Spinal cord (tissue), 10 donors: ENCODE measurements at places on chromosomes 2 and 18. TPM values are rescaled to one million over a fixed set of nuclear protein-coding genes. Genes with fewer than 3 reads are reported as not detected.

DNA sequence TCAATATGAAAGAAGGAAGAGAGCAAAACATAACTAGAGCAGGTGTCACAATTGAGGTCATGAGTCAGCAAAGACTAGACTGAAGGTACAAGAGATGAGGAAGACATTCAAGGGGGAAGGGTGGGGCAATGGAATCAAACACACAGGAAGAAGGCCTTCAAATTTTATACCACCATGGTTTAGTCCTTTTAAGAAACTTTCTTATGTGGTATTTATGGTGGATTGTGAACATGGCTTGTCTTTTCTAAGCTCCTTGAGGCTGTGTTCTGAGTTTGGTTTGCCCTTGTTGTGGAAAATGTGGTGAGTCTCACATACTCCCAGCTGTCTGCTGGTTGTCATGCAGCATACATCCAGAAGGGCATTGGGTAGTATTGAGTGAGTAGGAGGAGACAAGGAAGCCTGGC is 62.1 kb downstream of the NABP1 start:
- no peak for DNase-seq
- H3K27ac ChIP-seq, result no peak overlapping the region
- no peaks in the 10 kb centered on the region for H3K36me3 ChIP-seq
- no peak overlapping the region for H3K4me3 ChIP-seq

HSBP1L1 gene
- total RNA-seq, result 16.6 TPM

FOXD4L1 gene
- 0.10 TPM for total RNA-seq

GRCh38 chr2:211673133-211673905 is 865.3 kb downstream of the ERBB4 start:
- no peak overlapping the region for H3K4me3 ChIP-seq
- no peaks in the 10 kb centered on the region for H3K36me3 ChIP-seq

DNA sequence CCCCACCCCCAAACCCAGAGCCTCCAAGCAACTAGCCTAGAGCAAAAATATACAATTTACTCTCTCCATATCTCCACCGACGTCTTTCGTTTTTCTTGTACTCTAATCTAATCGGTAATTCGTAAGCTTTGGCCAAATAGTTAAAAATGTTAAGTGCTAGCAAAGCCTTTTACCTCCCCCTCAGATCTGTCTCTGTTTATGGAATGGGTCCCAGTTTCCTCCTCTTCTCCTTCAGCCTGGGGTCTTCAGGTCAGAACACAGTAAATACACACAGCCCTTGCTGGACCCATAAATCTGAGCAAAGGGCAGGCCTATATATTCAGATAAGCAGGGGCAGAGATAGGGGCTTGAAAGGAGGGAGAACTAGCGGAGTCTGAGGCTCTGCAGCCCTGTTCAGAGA is 267.4 kb downstream of the MEIS1 start:
- no peaks in the 10 kb centered on the region for H3K36me3 ChIP-seq
- H3K4me1 ChIP-seq, result no peaks in the 10 kb centered on the region
- no peak overlapping the region for H3K4me3 ChIP-seq
- no peak overlapping the region for H3K27ac ChIP-seq
- peak; percentile 20 for DNase-seq
- no peaks in the 10 kb centered on the region for H3K27me3 ChIP-seq

- no peaks in the 10 kb centered on the region for H3K36me3 ChIP-seq
- no peaks in the 10 kb centered on the region for H3K27me3 ChIP-seq
- H3K27ac ChIP-seq, result no peak overlapping the region
Observed at GRCh38 chr18:25832001-25832604, 258.3 kb downstream of the SS18 start.

PLCD4 gene
- total RNA-seq, result 8.3 TPM

DNA sequence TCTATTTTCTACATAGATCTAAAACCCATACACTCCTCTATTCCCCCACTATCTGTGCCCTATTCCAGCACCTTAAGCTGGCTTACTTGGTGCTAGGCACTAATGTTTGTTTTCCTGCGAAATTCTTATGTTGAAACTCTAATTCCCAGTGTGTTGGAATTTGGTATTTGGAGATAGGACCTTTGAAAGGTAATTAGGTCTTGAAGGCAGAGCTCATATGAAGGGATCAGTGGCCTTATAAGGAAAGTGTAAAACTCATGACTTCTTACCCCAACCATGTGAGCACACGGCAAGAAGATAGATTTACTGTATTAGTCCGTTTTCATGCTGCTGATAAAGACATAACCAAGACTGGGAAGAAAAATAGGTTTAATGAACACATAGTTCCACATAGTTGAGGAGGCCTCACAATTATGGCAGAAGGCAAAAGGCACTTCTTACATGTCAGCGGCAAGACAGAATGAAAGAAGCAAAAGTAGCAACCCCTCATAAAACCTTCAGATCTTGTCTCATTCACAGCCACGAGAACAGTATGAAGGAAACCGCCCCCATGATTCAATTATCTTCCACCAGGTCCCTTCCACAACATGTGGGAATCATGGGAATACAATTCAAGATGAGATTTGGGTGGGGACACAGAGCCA is 10.5 kb upstream of the LRATD1 start:
- H3K27me3 ChIP-seq, result no peaks in the 10 kb centered on the region
- H3K27ac ChIP-seq, result no peak overlapping the region
- no peaks in the 10 kb centered on the region for H3K36me3 ChIP-seq
- DNase-seq, result no peak
- H3K4me3 ChIP-seq, result no peak overlapping the region

- H3K27me3 ChIP-seq, result no peaks in the 10 kb centered on the region
- H3K4me1 ChIP-seq, result no peaks in the 10 kb centered on the region
- no peak for DNase-seq
- no peak overlapping the region for H3K27ac ChIP-seq
- no peaks in the 10 kb centered on the region for H3K36me3 ChIP-seq
Observed at GRCh38 chr2:234348081-234348480, 148.8 kb downstream of the ARL4C start.

MC2R gene
- total RNA-seq, result not detected

GPBAR1 gene
- total RNA-seq, result 0.44 TPM

IL18RAP gene
- 0.22 TPM for total RNA-seq

DNA sequence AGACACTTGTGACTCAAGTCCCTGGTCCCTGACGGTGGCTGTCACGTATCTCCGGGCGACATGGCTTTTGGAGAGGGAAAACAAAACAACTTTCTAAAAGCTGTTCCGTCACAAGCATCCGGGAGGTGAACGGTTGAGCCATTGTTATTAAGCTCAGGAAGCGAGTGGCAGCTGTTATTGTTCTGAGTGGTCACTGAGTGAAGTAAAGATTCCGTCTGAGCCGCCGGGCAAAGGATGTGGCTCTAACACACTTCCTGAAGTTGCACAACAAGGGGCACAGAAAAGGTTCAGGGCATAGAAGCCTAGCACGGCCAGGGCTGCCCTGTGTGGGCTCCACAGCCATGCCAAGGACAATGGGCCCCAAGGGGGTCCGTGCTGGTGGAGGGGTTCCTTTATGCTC is 24.3 kb downstream of the INPP5D start:
- no peaks in the 10 kb centered on the region for H3K27me3 ChIP-seq
- H3K36me3 ChIP-seq, result no peaks in the 10 kb centered on the region
- H3K4me3 ChIP-seq, result no peak overlapping the region
- peaks cover 17% of the 10 kb centered on the region for H3K4me1 ChIP-seq
- peak overlapping the region; percentile 75 for H3K27ac ChIP-seq
- DNase-seq, result no peak

GRCh38 chr2:3076848-3077642 is 300.6 kb downstream of the EIPR1 start:
- no peaks in the 10 kb centered on the region for H3K36me3 ChIP-seq
- H3K27ac ChIP-seq, result no peak overlapping the region
- H3K27me3 ChIP-seq, result no peaks in the 10 kb centered on the region

DNA sequence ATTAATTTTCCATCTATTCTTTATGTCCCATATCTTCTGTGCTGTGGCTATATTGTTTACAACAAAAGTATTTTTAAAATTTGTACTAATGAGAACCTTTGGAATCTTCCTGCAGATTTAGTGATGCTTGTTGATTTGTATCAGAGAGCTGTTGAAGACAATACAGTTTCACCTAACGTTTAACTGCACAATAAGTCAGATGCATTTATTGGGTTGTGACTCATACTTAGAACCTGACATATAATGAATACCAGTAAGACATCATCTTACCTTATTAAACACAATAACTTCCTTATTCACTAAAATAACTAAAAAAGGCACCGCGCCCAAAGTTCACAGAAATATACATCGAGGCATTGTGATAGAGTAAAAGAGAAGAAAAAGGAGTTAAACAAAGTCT is 43.8 kb upstream of the IL1R1 start:
- no peaks in the 10 kb centered on the region for H3K36me3 ChIP-seq
- no peak overlapping the region for H3K27ac ChIP-seq
- no peaks in the 10 kb centered on the region for H3K4me1 ChIP-seq
- no peaks in the 10 kb centered on the region for H3K27me3 ChIP-seq
- no peak for DNase-seq
- no peak overlapping the region for H3K4me3 ChIP-seq

DNA sequence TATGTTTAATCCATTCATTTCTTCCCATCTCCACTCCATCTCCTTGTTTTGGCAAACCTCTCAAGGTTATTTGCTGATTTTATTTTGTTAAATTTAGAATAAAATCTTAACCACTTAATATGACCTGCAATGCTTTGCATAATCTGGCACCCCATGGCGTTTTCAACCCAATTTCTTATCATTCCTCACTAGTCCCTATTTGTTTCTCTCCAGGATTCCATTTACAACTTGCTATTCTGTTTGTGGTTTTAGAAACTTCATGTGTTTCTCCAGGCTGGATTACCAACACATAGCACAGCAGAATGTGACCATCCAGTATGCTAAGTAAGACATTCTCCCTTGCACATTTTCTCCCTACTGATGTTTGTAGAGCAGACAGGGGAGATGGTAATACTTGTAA is 749.2 kb upstream of the FSHR start:
- no peaks in the 10 kb centered on the region for H3K36me3 ChIP-seq
- no peak overlapping the region for H3K4me3 ChIP-seq
- no peak overlapping the region for H3K27ac ChIP-seq
- DNase-seq, result no peak
- no peaks in the 10 kb centered on the region for H3K4me1 ChIP-seq

DNA sequence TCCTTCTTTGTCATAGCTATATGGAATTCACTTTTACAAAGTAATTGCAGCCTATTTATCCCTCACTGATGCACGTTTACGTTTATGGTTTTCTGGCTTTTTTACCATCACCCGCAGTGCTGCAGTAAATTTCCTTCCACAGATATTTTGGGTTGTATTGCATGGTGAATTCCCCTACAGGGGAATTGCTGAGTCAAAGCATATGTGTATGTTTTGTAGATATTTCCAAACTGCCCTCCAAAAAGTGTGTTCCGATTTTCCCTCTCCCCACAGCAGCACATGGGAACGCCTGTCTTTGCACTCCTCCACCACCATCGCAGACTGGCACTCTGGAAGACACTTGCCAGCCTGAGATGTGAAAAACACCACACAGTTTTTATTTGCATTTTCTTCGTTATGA is 80.6 kb upstream of the UXS1 start:
- H3K4me3 ChIP-seq, result no peak overlapping the region
- peaks cover 3% of the 10 kb centered on the region for H3K27me3 ChIP-seq
- H3K4me1 ChIP-seq, result peaks cover 13% of the 10 kb centered on the region
- peak; percentile 8 for DNase-seq
- H3K27ac ChIP-seq, result no peak overlapping the region

DNA sequence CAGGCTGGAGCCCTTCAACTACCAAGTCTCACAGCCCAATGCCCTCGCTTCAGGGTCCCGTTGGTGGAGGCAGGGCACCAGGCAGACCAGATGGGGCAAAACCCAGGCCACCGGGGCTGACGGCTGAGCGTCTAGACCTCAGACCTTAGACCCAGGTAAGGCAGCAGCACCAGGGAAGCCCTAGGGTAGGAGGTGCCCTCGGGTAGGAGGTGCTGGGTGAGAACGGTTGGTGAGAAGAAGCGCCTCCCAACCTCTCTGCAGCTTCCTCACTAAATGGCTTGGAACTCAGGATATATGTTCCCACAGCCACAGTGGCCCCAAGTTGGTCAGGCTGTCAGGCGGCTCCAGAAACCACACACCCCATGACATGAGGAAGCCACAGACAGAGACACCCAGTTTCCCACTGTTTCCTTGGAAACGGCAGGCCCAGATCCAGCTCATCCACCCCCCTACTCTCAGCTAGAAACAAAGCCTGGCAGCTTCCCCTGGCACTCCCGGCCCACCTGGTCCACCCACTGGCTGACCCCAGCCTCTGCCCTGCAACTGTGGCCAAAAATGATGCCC is 13.1 kb upstream of the MLPH start:
- H3K4me1 ChIP-seq, result peaks cover 21% of the 10 kb centered on the region
- no peak overlapping the region for H3K4me3 ChIP-seq
- no peak for DNase-seq
- H3K27ac ChIP-seq, result peak overlapping the region; percentile 79
- H3K36me3 ChIP-seq, result no peaks in the 10 kb centered on the region

GRCh38 chr18:61748004-61748403 is 144.8 kb downstream of the RNF152 start:
- no peaks in the 10 kb centered on the region for H3K36me3 ChIP-seq
- H3K4me3 ChIP-seq, result no peak overlapping the region
- H3K27ac ChIP-seq, result no peak overlapping the region
- no peak for DNase-seq
- H3K27me3 ChIP-seq, result no peaks in the 10 kb centered on the region

GBX2 gene
- 3.3 TPM for total RNA-seq

SGPP2 gene
- 1.7 TPM for total RNA-seq

DNA sequence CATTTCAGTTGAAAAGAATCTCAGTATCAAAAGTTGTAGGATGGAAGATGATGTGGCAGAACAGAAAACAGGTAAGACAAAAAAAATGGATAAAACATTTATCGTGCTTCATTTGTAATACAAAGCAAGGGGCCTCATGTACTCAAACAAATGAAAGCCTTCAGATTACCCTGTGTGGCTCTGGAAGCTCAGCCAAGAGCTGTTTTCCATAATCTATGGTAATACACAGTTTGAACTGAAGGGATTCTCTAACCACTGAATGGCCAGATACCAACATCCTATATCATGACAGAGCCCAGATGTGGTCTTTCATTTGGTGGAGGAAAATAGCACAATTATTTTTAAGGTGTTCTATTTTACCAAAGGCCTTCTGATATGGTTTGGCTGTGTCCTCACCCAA is 272.1 kb upstream of the RND3 start:
- no peak for DNase-seq
- H3K36me3 ChIP-seq, result no peaks in the 10 kb centered on the region
- H3K27ac ChIP-seq, result no peak overlapping the region
- H3K4me1 ChIP-seq, result no peaks in the 10 kb centered on the region
- H3K27me3 ChIP-seq, result no peaks in the 10 kb centered on the region

DNA sequence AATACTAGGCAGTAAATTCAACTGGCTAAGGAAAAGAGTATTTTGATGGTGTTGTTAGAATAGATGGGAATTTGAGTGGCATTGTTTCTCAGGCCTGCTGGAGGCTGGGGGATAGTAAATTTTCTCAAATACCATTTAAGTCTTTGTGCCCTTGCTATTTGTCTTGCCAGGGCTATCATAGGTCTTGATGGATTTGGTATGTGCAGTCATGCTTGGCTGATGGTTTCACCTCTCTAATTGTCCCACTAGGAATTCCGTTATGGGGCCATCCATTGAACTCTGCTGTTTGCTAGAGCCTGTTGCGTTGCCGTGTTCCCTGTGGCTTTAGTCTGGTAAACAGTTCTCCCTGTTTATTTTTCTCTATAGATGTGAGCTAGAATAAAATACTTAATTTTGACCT is 438.1 kb upstream of the FAM98A start:
- H3K27ac ChIP-seq, result no peak overlapping the region
- H3K36me3 ChIP-seq, result no peaks in the 10 kb centered on the region
- no peak overlapping the region for H3K4me3 ChIP-seq
- peak; percentile 63 for DNase-seq
- H3K4me1 ChIP-seq, result no peaks in the 10 kb centered on the region

ANKMY1 gene
- 13.2 TPM for total RNA-seq

- H3K4me3 ChIP-seq, result no peak overlapping the region
- H3K27me3 ChIP-seq, result no peaks in the 10 kb centered on the region
- no peaks in the 10 kb centered on the region for H3K36me3 ChIP-seq
Observed at GRCh38 chr18:69882965-69883668, 64.6 kb downstream of the CD226 start.
